GM23248 (cell line): ENCODE measurements at places on chromosomes 3 and 15.

DNA sequence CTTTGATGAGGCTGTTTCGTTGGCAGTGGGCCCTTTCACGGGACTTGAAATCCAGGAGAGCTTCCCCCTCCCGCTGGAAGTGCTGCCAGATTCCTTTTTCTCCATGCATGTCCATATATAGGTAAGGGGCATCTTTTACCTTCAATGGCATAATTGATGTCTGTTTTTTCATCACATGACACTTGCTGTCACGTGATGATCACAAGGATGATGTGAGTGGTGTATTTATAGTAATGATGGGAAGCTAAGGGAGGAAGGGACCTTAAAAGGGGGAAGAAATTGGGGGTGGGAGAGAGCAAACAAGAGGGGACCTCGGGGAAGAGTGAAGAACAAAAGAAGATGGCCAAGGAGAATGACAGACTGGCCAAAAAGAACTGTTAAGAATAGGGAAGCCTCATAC, 11.3 kb upstream of the SUSD5 start:
- DNase-seq = no peak

- no peak for DNase-seq
These were observed 974.6 kb upstream of the CFAP20DC start for GRCh38 chr3:60024400-60024799.

GRCh38 chr3:170761103-170761502, 108.9 kb downstream of the RPL22L1 start:
- DNase-seq = no peak

- peak; percentile 13 for DNase-seq
These were observed 10.4 kb downstream of the SLC28A1 start for GRCh38 chr15:84894736-84895425.

- peak; percentile 38 for DNase-seq
These were observed 174.9 kb downstream of the TNIK start for GRCh38 chr3:171285287-171285686.

DNA sequence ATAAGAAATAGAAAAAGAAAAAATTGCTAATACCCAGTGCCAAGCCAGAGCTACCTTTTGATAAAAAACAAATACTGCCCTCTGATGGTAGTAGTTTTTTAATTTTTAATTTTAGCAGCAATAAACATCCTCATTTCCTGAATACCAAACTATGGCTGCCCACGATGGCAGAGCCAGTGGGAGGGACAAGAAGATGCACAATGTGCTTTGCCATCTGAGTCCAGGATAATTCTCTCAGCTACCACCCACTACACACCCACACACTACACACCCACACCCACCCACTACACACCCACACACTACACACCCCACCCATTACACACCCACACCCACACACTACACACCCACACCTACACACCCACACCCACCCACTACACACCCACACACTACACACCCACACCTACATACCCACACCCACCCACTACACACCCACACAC, 17.8 kb downstream of the CEP19 start:
- peak; percentile 54 for DNase-seq

- DNase-seq = peak; percentile 76
These were observed 71.9 kb upstream of the THSD4 start for GRCh38 chr15:71043373-71043772.

DNA sequence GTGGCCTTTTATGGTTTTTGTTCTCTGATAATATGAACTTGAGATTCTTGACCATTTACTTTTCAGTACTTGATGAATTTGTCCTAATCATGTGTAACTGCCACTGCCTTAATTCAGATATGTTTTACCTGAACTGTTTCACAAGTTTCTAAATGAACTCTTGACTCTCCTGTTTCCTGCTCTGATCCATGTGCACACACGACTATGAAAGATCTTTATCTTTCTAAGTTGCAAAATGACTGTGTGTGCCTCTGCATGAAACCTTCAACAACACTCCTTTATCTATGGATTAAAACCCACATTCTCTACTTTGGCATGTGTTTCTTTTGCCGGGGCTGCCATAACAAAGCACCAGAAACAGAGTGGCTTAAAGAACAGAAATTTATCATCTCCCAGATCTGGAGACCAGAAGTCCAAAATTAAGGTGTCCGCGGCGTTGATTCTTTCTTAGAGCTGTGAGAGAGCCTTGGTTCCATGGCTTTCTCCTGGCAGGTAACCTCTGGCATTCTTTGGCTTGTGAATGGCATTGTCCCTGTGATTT, 275.0 kb downstream of the ADAMTSL3 start:
- no peak for DNase-seq

- no peak for DNase-seq
These were observed 15.6 kb upstream of the GYG1 start for GRCh38 chr3:148975696-148976095.

DNA sequence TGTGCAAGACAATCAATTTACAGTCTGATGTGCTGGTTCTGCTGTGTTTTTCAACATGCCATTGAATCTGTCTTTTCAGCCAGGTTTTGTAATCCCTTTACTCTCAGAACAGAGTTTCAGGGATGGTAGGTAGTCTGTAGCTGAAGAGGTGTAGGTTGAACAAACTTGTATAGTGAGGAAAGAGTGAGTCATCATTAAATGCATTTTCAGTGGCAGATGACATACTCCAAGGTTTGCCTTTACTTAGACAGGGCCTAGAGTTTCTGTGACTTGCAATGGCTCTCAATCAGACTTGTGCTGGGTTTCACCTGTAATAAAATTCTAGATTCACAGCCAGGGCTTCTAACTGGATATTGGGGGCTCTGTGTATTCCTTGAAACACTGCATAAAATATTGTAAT, 94.6 kb downstream of the CYP19A1 start:
- DNase-seq = peak; percentile 55

GRCh38 chr15:99305761-99306505, 54.7 kb downstream of the LRRC28 start:
- peak; percentile 22 for DNase-seq

DNA sequence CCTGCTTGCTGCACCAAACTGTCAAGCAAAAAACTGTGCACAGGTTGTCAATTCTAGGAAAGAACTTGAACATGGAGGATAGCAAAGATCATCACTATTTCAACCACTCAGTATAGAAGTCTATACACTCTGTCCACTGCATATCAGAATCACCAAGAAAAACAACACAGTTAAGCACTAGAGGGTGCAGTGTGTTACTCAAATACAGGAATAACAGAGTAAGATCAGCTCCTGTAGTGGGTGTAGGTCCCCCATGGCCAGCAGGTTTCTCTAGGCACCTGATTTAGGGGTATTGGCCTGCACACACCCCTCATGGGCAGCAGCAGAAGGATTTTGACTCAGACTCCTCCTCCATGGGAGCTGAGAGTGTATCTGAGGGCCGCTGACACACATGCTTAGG, 464.1 kb downstream of the EPHA6 start:
- DNase-seq = no peak

DNA sequence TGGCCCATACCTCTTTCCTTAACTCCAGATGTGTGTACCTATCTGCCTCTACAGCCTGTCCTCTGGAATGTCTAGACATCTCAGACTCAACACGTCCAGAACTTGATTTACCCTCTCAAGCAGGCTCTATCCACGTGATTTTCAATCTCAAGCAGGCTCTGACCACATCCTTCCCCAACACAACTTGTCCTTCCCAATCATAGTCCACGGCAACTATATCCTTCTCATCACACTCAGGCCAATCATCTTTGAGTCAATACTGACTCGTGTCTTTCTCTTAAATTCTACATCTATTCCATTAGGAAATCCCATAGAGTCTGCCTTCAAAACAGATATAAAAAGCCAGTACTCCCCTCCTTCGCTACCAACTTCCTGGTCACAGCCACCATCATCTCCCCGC, 70.4 kb downstream of the FOXP1 start:
- DNase-seq = no peak

GRCh38 chr15:47784820-47785219, 67.5 kb downstream of the SEMA6D start:
- DNase-seq = no peak

GRCh38 chr3:107512108-107512507, 10.7 kb upstream of the BBX start:
- peak; percentile 2 for DNase-seq

DNA sequence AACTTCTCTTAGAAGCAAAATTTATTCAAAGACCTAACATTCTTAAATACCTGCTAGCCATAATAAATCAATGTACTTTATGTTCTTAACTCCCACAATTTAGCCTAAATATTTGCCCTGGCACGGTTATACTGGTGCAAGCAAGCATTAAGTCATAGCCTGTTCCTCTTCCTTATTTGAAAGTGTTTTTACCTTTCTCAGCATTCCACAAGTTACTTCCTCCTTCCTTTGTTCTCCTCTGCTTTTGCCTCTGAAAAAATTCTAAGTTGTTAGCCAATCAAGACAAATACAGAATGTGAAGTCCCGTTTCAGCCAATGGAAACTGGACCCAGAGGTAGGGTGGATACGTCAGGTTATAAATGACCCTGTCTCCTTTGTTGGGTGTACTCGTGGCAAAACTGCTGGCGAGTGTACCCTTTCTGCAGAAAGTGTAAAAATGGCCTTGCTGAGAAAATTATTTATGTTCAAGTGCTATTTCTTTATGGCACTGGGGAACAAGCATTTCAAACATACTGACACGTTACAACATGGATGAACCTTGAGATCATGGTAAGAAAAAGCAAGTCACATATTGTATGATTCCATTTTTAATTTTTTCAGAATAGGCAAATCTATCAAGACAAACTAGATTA, 3.1 kb upstream of the TATDN2 start:
- DNase-seq = no peak

GRCh38 chr15:33315044-33315443, 4.3 kb downstream of the RYR3 start:
- DNase-seq = no peak

DNA sequence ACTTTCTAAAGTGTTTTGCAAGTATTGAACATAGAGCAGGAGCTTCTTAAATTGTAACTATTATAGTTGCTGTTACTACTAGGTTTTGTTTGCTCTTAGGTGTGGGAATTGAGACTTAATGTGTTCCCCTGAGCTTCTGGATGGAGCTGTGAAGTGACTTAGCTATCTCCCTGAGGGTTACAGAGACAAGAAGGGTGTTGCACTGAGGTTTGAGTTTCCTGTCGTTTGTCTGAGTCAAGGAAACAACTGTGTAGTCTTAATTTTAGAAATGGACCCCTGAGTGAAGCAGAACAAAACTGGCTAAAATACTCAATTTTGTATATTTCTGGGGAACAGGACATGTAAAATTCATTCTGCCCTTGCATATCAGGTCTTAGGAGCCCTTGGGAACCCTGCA, 20.4 kb downstream of the TTC21A start:
- DNase-seq = no peak

- no peak for DNase-seq
These were observed 84.6 kb upstream of the PFN2 start for GRCh38 chr3:150055332-150055731.

GRCh38 chr3:126026761-126027160, 57.2 kb downstream of the SLC41A3 start:
- DNase-seq = no peak

DNA sequence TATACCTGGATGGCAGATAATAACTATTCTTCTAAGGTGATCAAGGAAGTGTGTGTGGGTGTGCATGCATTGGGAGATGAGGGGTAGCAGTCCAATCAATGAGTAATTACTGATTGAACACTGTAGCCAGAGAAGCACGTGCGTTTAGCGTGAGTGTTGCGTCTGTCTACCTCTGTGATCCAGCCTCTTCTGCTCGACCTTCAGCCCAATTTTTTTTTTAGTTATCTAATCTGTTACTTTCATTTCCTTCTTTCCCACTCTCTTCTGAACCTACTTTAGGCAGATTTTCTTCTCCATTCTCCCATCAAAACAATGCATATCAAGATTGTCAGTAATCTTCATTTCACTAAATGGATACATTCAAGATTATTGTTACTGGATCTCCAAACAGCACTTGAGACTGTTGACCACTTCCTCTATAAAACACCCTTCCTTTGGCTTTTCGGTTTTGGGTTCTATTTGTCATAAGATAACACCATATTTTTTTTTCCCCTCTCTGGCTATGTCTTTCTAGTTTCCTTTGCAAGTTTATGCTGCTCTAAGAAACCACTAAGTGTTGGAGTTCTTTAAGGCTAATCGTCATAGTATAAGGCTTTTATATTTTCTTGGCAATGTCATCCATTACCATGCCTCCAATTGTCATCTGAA, 41.0 kb downstream of the MCTP2 start:
- no peak for DNase-seq

DNA sequence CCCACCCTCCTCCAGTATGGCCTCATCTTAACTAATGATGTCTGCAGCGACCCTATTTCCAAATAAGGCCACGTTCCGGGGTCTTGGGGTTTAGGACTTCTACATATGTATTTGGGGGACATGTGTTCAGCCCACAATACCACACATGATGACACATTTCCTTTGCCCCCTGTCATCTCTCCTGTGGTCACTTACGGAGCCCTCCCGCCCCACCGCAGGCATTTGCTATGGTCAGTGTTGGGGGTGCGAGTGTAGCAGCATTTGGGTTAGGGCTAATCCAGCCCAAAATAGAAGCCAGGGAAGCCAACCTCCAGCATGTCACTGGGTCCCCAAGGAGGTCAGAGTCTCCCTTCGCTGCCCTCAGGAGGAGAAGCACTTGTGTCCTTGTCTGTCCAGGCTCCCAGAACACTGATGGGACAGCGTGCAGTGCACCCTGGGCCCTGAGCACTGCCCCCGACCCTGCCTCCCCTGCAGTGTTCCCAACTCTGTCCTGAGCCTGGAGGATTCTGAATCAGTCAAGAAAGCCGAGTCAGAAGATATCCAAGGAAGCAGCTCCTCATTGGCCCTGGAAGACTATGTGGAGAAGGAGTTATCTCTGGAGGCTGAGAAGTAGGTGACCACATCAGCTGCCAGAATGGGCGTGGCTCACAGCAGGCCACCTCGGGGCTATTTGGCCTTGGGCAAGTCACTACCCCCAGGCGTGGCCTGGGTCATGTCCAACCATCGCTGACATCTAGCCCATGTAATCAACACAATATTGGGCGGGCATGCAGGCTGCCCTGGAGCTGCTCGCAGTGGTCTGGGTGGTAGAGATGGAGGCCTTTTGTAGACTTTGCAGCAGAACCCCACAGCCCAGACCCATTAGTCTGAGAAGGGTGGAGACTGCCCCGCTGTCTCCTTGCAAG, 46.9 kb upstream of the FGD5 start:
- DNase-seq = no peak

- DNase-seq = peak; percentile 69
These were observed 189.7 kb upstream of the IL12A start for GRCh38 chr3:159798951-159799350.

- DNase-seq = peak; percentile 17
These were observed 226.8 kb downstream of the NTRK3 start for GRCh38 chr15:88029696-88030095.

- no peak for DNase-seq
These were observed 90.0 kb downstream of the FAM174B start for GRCh38 chr15:92565351-92566125.

GRCh38 chr15:56234804-56235203, 8.9 kb downstream of the RFX7 start:
- no peak for DNase-seq

DNA sequence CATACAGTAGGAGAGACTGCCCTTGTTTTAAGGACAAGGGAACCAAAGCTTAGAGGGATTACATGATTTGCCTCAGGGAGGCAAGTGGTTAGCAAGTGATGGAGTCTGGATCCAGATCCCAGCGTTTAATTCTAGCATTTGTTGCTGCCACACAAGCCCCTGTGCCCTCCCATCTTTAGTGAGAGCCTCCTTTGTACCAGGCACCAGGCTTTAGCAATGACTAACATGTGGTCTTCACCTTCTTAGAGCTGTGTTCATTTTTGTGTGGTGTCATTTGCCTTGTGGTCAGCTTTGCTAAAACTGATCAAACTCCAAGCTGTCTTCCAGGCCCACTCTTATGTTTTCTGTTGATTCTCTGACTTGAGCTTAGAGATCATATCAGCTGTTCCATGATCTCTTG, 290.5 kb downstream of the RPLP1 start:
- no peak for DNase-seq

GRCh38 chr3:136631424-136631823, 120.8 kb downstream of the STAG1 start:
- no peak for DNase-seq

GRCh38 chr3:121295979-121296378, 249.8 kb downstream of the POLQ start:
- no peak for DNase-seq
